ENCODE measurements at places on chromosomes 3 and 15. TPM values are rescaled to one million over a fixed set of nuclear protein-coding genes. Genes with fewer than 3 reads are reported as not detected.

TRIP4 gene
- polyA plus RNA-seq: 17.0 TPM

CPN2 gene
- not detected for polyA plus RNA-seq

SLC2A2 gene
- not detected for polyA plus RNA-seq

VWA5B2 gene
- 0.12 TPM for polyA plus RNA-seq

PLAAT1 gene
- polyA plus RNA-seq: 0.13 TPM
